ENCODE measurements at places on chromosomes 7 and 10.

- no peak for DNase-seq
Measured at GRCh38 chr10:88670497-88670896, 6.3 kb downstream of the LIPF start.

GRCh38 chr10:76921383-76922010, 716.1 kb downstream of the KCNMA1 start:
- DNase-seq, result no peak

GRCh38 chr10:11532306-11532705, 79.1 kb downstream of the USP6NL start:
- no peak for DNase-seq

DNA sequence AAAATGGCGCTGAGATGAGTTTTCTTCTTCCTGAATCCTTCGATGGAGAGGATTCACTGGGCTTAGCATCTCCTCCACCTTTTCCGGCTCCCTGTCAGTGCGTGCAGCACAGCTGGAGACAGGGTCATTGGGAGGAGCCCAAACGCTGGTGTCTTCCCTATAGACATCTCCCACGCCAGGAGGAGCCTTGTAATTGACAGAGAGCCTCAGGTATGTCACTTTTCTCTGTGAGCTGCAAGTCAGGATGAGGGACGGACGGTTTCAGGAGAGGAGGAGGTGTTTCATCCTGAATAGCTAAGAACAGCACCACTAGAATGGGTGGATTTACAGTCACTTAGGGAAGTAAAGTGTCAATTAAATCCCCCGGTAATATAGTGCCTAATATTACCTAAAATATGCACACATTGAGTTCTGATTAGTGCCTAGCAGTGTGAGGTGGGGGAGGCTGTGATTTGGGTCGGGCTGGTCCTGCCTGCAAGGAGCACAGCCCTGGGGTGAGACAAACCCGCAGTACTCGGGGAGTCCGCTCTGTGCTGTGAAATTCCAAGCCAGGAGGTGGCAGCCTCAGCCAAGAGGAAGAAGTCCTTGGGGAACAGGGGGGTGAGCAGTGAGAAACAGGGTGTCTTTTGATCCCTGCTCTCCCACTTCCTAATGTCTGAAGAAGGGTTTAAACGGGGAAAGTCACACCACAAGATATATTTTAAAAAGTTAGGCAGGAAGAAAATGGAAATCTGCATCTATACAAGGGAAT, 28.2 kb downstream of the IL15RA start:
- DNase-seq, result no peak

DNA sequence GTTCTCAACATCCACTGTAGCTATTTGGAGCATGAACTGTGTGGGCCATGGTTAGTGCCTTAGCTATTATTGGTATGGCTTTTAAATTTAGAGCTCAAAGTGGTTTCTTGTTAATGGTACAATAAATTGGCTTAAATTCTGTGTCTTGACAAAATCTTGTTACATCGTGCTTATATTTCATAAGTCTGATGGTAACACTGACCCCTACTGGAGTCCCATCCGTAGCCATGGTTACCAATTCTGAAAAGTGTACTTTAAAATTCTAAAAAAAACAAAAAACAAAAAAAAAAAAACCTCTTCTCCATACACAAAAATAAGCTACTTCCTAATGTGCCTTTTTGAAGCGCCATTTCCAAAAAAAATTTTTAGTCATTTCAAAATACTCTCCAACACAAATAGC, 6.4 kb upstream of the RPP30 start:
- DNase-seq, result no peak

GRCh38 chr7:40782836-40783235, 648.0 kb downstream of the SUGCT start:
- no peak for DNase-seq

All from activated CD4-positive, CD25-positive, alpha-beta regulatory T cell (primary cell).